ENCODE measurements at places on chromosomes 6 and 20. TPM values are rescaled to one million over a fixed set of nuclear protein-coding genes. Genes with fewer than 3 reads are reported as not detected.

- no peak for DNase-seq
Measured at GRCh38 chr20:36754656-36755222, 8.8 kb upstream of the NDRG3 start.

DNA sequence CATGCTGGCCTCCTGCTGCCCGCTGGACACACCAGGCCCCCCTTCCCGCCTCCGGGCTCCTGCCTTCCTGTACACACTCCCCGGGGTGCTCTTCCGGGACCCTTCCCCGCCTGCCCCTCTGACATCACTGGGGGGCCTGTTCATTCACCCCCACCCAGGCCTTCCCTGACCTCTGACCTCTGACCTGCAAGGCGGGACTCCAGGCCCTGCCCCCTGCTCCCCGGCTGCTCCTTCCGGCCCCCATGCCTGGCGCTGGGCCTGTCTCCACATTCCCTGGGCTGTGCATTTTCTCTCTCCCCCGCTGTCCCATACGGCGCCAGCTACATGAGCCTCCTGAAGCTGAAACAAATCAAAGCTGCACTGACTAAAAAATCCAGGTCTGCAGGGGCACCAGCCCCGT, 71.6 kb upstream of the GATA5 start:
- no peak for DNase-seq

DNA sequence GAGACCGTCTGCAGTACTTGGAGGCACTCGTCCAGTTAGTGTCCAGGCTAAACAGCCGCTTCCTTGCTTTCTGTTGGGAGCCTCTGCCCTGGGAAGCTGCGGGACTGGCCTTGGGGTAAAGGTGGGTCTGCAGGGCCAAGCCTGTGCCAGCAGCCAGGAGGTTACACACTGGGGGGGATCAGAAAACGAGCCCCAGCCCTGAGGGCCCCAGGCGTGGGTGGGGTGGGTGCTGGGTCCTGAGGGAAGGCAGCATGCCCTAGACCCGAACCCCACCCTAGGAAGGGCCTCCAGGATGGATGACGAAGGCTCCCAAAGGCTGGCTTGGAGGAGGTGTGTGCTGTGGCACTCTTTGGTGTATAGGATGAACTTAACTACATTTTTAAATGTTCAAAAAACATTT, 335.2 kb downstream of the ZFAND3 start:
- no peak for DNase-seq

DNA sequence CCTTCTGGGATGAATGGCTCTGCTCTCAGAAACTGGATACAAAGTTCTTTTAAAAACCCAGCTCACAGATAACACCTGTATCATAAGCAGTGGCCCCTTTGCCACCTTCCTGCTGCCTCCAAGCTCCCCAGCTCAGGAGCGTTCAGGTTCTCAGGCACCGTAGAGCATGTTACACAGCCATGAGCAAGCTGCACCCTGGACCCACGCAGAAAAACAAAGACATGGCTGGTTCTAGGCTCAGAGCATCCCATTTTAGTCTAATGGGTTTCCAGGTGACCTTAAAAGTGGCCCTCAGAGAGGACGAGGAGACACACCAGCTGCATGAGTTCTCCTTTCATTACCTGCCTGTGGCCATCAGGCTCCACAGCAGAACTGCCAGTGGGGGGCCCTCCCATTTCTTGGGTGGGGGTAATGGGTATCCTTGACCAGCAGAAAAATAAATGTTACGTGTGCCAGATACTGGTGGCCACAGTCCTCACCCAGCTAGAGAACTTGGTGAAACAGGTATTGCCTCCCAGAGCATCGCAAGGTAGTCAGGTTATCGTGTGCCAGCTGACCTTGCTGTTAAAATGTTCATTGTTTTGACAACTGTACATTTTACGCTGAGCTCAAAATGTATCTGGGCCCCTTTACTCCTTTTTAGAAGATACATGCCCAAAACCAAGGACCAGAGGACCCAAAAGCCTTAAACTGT, 7.5 kb downstream of the PSMA7 start:
- DNase-seq: no peak

- no peak for DNase-seq
Measured at GRCh38 chr20:64116016-64116415, 8.7 kb upstream of the NPBWR2 start.

DNA sequence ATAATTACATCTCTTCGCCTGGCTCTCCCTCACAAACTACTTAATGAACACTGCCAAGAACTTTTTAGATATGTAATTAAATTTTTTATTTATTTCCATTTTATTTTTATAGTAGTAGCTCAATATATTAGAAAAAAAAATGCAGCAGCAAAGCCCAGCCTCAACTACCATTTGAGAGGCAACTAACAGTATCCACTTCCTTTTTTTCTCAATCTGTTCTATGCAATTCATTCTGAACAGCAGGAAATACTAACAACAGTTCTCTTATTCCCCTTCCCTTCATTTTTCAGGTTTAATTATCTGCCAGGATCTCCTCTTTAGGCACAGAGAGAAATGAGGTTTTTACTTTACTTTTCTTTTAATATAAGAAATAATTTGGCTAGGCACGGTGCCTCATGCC, 112.7 kb downstream of the ZNF217 start:
- DNase-seq: no peak

- DNase-seq: no peak
Measured at GRCh38 chr6:34334796-34335416, 57.6 kb downstream of the NUDT3 start.

- no peak for DNase-seq
Measured at GRCh38 chr6:143248359-143248758, 187.7 kb downstream of the AIG1 start.

DNA sequence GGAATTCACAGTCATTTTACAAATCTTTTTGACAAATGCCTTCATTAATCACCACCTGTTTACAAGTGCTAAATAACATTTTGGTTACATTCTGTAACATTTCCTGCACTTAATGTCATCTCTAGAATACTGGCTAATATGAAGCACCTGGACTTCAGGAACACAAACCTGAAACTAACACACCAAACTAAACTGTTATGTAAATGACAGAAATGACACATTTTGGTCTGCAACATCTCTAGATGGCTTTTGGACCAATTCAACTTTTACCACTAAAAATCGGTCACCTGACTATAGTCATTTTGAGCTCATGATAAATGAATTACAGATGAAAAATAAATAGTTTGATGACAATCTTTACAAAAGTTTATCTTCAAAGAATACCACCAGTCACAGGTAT, 80.6 kb downstream of the ATG5 start:
- no peak for DNase-seq

DNA sequence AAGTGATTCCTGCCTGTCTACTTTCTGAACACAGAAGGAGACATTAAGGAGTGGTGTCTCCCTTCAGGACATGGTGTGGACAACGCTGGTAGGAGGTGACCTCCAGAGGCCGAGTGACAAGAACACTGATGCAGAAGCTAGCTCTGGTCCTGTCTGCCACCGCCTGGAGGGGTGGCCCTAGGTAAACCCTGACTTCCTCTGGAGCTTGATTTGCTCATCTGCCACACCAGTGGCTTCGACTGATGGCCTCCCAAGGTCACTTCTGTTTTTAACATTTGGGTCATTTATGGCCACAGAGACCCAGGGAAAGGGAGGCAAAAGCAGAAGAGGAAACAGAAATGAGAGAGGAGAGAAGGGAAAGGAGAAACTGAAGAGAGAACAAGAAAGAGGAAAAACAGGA, 49.4 kb upstream of the SLC22A23 start:
- no peak for DNase-seq

GRCh38 chr6:138546733-138547185, 47.5 kb upstream of the NHSL1 start:
- no peak for DNase-seq

- DNase-seq: no peak
Measured at GRCh38 chr20:64045346-64046011, 4.0 kb downstream of the SOX18 start.

DNA sequence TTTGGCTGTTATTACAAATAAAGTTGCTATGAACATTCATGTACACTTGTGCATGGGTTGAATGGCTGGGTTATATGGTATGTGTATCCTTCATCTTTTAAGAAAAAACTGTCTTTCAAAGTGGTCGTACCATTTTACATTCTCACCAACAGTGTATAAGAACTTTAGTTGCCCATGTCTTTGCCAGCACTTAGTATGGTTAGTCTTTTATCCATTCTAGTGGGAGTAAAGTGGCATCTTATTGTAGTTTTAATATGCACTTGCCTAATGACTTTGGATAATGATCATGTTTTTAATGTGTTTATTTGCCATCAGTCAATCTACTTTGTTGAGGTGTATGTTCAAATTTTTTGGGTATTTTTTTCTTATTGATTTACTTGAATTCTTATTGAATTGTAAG, 32.5 kb upstream of the ECI2 start:
- DNase-seq: no peak

DNA sequence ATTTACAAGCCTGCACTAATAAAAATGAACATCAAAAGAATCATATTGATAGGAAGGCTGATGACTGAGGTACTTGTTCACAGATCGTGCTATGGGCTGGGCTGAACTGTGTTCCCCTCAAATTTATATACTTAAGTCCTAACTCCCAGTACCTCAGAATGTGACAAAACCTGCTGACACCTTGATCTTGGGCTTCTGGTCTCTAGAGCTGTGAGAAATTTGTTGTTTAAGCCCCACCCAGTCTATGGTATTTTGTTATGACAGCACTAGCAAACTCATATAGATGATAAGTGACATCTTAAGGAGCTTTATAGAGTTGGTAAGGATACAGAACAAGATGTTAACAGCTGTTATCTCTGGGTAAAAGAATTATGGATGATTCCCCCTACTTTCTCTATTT, 13.8 kb downstream of the UBE2V1 start:
- no peak for DNase-seq

DNA sequence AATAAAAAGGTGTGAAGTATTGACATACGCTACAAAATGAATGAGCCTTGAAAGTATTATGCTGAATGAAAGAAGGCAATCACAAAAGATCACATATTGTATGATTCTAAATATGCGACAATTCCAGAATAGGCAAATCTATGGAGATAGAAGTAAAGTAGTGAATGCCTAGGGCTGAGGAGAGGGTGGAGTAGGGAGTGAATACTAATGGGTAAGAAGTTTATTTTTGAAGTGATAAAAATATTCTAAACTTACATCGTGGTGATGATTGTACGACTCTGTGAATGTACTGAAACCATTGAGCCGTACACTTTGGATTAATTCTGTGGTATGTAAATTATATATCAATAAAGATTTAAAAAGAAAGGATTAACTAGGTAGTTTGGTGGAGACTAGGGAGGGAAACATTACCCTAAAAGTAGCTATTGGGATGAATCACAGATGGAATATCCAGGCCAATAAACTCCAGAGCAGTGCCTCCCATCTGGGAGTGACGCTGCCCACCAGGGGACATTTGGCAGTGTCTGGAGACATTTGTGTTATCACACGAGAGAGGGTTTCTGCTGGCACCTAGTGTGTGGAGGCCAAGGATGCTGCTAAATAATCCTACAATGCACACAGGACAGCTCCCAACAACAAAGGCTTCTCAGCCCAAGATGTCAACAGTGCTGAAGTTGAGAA, 214.2 kb upstream of the PCSK2 start:
- no peak for DNase-seq

DNA sequence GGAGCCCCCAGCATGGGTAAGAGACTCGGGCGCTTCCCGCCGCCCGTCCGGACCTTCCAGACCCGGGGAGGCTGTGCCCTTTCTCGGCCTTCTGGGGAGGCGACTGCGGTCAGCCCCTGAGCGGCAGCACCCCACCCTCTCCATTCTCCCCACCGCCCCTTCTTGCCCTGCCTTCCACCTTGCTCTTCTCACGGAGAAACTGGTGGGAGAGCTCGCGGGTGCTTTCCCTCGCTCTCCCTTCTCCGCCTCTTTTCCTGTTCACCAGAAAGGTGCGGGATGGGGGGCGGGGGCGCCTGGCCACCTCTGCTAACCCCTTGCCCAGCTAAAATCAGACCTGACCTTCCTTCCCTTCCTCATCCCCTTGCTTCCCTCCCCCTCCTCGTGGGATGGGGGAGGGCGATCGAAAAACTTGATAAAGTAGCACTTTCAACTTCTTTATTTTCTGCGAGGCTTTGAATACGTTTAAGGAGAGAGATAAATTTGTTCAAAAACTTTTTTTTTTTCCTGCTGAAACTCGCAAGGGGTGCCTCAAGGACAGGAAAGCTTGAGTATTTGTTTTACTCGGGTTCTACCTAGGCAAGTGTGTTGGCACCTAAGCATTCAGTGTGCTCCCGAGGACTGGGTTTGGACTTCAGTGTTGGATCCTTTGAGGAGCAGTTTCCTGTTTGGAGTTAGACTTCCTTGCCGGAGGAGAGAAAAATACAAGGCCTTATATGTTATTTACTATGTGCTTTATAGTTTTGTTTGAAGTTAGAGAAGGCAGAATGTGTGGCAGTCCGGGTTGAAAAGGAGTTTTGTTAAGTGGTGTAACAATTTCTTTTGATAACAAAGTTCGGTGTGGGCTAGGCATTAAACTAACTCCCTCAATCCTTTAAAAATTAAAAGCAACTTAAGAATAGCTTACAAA, 897 bp downstream of the CD2AP start:
- DNase-seq: no peak

DNA sequence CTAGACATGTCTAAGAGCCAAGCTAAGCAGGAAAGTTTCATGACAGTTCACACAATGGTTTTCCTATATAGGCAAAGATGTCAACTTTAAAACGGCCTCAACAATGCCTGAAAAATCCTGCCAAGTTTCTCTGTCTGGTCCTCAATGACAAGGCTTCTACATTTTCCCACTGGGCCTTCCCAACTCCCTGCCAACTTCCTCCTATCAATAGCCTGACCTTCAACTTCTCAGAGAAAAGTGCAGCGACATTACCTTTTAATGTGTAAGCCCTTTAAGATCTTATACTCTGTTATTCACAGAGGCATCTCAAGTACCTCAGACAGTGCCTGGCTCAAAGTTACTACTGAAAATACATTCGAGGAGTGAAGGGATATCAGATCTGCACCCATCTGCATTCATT, 56.2 kb upstream of the BTBD3 start:
- no peak for DNase-seq

DNA sequence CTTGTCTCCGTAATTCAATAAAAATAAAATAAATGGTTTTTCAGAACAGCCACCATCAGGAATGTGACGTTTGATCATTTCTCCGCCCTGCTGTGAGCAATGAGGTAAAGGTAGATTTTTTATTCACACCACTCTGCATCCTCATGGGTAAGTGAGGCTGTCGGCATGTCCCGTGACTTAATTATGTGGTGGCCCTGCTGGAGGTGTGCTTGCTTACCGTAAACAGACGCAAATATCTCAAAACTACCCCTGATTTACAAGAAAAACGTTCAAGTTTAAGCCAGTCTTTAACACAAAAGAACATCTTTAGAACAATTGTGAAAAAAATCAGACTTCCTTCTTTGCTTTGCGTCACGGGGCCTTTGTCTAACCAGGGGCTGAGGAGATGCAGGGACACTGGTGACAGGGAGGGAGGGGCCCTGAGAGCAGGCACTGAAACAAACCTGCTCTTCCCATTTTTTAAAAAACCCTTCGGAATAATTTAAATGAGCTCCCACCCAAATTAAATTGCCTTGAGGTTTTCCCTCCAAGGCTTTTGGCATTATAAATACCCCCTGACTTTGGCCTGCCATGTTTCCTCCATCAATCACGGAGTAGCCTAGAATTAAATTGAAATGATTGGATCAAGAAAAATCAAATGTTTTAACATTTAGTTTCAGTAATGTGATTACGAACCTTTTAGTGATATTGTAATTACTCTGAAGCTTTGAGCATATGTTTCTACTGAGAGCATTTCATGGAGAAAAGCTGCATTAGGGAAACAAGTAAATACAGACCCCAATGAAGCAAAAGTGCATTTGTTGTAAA, 13.4 kb downstream of the PRKN start:
- DNase-seq: no peak

The GMEB2 gene
- total RNA-seq: 14.4 TPM

The ISM1 gene
- not detected for total RNA-seq

The HLA-DQB1 gene
- total RNA-seq: 24.5 TPM

The LY6G6C gene
- total RNA-seq: not detected

The RNF144B gene
- total RNA-seq: 13.2 TPM

The COL9A1 gene
- total RNA-seq: not detected

The CST9L gene
- total RNA-seq: not detected

The SLC35D3 gene
- total RNA-seq: not detected

The GCNT2 gene
- 7.3 TPM for total RNA-seq
